ENCODE measurements at places on chromosomes 1 and 21. TPM values are rescaled to one million over a fixed set of nuclear protein-coding genes. Genes with fewer than 3 reads are reported as not detected.

Gene SEMA6C
- polyA plus RNA-seq: 32.5 TPM

Gene PPP2R5A
- polyA plus RNA-seq: 5.9 TPM

Gene CLCA1
- not detected for polyA plus RNA-seq

Gene ZBTB8A
- polyA plus RNA-seq: 6.9 TPM

Gene VPS45
- polyA plus RNA-seq: 150 TPM

Gene AJAP1
- 11.0 TPM for polyA plus RNA-seq

Gene ARHGAP29
- 1.7 TPM for polyA plus RNA-seq

Gene MAN1C1
- polyA plus RNA-seq: 0.66 TPM

Gene GJA9
- not detected for polyA plus RNA-seq

Gene NPHS2
- polyA plus RNA-seq: not detected

Gene FAM3B
- polyA plus RNA-seq: not detected

Gene AMIGO1
- 12.0 TPM for polyA plus RNA-seq

Gene TMEM81
- polyA plus RNA-seq: 7.7 TPM

Gene LRRC71
- polyA plus RNA-seq: not detected

Gene ZBTB7B
- 0.38 TPM for polyA plus RNA-seq

All from neural cell (in vitro differentiated cells).